ENCODE measurements at places on chromosomes 1 and 21.
A peak's percentile ranks its signal among the peaks of the same experiment; 100 is the strongest.

GRCh38 chr1:44536357-44537209 lies 131.5 kb downstream of the RNF220 start:
- no peak for DNase-seq

GRCh38 chr1:151988405-151988923 lies 5.2 kb downstream of the S100A10 start:
- no peak for DNase-seq

- DNase-seq, result no peak
Measured at GRCh38 chr1:220754212-220754917, 6.2 kb downstream of the MTARC2 start.

GRCh38 chr1:41357451-41358101 lies 3.7 kb upstream of the FOXO6 start:
- DNase-seq, result no peak

DNA sequence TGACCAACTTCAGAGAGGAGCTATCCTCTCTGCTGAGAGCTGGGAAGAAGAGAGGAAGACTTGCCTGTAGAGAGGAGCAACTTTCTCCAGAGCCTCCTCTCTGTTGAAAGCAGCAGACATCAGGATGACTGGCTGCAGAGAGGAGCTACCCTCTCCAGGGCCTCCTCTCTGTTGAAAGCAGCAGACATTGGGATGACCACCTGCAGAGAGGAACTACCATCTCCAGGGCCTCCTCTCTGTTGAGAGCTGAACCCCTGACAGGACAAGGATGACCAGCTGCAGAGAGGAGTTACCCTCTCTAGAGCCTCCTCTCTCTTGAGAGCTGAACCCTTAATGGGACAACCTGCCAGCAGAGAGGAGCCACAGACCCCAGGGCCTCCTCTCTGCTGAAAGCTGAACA lies 83.0 kb upstream of the GJB5 start:
- DNase-seq, result no peak

- no peak for DNase-seq
Measured at GRCh38 chr1:175360016-175360415, 167.4 kb upstream of the KIAA0040 start.

DNA sequence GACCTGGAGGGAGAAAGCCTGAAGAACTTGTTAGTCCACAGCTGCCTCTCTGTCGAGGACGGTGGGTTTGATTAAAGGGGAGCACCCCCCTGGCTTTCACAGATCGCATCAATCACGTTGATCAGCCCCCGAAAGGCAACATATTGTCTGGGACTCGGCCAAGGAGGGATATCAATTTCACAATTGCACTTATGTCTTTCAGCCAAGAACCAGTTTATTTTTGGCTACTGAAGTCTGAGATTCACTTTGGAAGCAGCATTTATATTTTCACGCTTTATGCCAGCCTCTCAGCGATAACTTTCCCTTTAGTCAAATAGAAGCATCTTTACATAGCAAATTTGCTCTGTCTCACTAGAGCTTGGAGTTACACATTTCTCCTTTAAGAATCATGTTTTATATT lies 253.2 kb upstream of the RRP15 start:
- DNase-seq, result no peak

DNA sequence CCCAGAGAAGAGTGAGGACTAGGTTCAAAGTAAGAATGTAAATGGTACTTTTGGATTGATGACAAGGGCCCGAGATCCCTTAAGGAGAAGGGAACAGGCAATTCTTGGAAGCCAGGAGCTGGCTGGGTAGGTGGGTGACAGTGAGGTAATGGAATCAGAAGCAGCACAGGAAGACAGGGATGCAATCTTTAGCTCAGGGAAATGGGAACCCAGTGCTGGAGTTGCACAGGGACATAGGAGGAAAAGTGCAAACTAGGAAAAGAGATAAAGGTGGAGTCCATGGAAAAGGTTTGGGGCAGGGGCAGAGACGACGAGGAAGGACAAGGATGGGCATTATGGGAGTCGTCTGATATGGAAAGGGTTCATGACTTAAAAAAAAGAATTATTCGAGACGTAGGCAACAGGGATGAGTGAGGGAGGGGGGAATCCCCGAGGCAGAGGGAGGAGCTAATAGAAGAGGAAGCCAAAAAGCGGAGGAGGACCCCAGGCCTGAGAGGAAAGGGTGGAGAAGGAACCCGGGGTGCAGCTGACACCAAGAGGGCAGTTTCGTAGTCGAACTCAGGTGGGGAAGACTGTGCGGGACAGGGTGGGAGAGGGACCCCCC lies 495 bp downstream of the PI4KB start:
- DNase-seq, result peak; percentile 42

- DNase-seq, result no peak
Measured at GRCh38 chr1:210250998-210251679, 18.5 kb downstream of the SERTAD4 start.

DNA sequence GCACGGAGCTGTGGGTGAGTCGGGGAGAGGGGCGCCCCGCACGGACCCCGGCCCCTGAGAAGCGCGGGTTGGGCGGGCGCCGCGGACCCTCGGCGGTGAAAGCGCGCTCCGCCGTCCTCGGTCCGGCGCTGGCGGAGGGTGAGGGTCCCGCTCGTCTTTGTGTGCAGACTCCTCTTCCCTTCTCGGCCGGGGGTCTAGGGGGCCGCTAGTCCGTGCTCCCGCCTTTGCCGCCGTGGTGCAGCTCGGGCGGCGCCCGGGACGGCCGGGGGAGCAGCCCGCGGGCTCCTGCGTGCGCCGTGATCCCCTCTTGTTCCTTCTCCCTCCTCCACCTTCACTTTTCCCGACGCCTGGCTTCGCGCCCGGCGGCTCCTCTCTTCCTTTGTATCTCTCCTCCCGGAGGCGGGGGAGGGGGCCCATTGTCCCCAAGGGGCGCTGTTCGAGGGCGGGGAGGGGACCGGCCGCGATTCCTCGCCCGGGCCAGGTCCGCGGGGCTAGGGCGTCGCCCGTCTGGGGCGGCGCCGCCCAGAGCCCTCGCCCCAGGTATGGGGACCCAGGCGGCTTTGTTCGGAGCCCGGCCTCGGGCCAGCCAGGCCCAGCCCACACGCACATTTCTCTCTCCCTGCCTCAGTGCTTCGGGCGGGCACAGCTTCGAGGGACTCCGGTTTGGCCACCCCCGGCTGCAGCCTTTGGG lies 519 bp downstream of the FNBP1L start:
- DNase-seq, result peak; percentile 12

- no peak for DNase-seq
Measured at GRCh38 chr21:43832158-43832550, 32.9 kb upstream of the AGPAT3 start.

- no peak for DNase-seq
Measured at GRCh38 chr1:176159993-176160392, 47.1 kb downstream of the COP1 start.

- DNase-seq, result no peak
Measured at GRCh38 chr1:191648939-191649338, 509.3 kb upstream of the RGS18 start.

DNA sequence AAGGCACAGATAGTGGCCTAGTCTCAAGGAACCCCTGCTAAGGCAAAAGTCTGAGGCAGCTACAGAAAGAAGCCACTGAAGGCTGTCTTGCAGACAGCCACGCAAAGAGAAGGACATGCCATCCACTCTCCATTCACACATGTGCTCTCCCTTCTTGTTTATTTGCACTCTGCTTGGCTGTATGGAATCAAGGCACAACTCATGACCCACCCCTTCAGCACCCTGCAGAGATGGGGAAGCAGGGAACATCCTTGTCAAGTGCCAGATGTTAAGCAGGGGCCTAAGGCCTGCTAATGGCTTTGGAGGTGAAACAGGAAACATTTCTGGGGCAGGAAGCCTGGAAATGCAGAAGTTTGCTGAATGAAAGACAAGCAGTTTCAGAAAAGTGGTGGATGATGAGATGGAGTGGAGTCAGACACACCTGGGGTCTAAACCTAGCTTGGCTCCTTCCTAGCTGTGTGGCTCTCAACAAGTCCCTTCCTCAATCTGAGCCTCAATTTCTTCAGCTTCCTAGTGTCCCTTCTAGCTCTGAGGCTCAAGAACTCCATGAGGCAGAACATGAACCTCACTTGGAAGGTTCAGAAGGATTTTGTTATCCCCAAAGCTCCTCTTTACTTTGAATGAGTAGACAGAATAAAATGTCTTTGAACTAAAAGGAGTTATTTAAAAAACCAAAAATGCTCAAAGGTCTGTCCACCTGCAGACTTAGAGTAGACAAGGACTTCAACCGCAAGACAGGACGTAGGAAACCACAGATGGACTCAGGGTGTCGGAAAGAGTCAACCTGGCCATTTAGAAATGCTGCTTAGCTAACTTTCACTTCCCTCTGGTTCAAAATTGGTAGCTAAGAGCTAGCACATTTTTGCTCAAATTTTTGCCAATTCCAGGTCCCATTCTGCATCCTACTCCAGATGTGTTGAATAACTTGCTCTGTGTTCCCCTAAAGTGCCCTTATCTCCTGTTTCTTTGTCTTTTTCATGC lies 283.1 kb downstream of the PLPP3 start:
- no peak for DNase-seq

- DNase-seq, result no peak
Measured at GRCh38 chr1:7478142-7478790, 292.8 kb upstream of the VAMP3 start.

DNA sequence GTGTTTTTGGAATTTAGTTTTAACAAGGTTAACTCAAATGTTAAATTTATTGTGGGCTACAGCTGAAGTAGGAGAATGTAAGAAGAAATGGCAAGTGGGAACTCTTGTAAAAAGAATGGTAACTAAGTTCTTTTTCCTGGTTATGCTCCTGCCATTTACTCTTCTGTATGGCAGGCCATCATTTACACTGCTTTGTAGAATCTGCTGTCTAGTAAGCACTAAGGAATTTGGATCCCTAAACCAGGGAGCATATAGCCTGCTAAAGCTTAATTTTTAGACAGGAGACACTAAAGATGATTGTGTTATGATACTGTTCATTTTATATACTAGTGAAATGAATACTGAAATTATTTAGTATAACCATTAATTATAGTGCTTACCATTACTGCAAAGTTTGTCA lies 85.3 kb downstream of the CAMTA1 start:
- DNase-seq, result no peak

- no peak for DNase-seq
Measured at GRCh38 chr1:117612517-117613248, 6.8 kb downstream of the TENT5C start.

DNA sequence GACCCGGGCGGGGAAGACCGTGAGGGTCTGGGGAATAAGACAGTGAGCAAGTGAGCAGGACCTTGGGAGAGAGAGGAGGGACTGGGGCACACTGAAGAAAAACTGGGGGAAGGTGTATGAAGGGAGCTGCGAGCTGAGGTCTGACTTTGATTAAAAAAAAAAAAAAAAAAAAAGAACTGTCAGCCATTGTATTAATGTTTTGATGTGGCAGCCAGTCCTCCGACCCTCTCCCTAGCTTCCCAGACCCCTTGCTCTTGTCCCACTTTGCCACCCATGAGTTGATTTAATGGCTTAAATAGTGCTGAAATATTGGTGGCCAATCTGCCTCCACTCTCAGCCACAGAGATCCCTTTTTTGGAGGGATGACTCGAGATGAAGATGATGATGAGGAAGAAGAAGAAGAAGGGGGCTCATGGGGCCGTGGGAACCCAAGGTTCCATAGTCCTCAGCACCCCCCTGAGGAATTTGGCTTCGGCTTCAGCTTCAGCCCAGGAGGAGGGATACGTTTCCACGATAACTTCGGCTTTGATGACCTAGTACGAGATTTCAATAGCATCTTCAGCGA lies 652 bp downstream of the HAX1 start:
- DNase-seq, result no peak

- DNase-seq, result no peak
Measured at GRCh38 chr1:30417701-30418046, 305.7 kb downstream of the MATN1 start.

DNA sequence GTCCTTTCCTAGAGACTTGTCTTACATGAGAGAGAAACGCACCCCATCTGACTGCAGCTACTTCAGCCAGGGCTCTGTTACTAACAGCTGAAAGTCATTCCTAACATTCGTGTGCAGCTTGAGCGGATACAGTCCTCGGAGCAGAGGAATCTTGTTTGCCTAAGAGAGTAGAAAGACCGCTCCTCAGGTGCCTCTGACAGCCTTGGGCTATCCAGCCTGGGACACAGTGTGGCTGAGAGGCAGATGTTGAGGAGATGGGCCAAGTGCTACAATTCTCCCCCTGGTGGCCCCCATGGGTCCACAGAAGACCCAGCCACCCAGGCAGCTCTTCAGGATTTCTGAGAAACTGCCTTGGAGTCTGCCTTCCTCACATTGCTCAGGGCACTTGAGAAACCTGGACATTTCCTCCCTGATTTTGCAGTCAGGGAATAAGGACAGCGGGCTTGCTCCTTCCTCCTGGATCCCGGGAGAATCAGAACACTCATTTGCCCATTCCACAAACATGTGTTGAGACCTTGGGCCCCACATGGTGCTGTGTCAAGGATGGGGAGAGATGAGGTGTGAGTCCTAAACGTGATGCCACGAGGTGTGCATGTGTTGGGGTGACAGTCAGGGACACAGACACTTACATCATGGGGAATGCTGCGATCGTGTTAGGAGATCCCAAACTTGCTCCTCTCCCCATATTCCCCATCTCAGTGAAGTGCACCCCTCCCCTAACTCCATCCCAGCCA lies 13.1 kb downstream of the TRIM62 start:
- no peak for DNase-seq

DNA sequence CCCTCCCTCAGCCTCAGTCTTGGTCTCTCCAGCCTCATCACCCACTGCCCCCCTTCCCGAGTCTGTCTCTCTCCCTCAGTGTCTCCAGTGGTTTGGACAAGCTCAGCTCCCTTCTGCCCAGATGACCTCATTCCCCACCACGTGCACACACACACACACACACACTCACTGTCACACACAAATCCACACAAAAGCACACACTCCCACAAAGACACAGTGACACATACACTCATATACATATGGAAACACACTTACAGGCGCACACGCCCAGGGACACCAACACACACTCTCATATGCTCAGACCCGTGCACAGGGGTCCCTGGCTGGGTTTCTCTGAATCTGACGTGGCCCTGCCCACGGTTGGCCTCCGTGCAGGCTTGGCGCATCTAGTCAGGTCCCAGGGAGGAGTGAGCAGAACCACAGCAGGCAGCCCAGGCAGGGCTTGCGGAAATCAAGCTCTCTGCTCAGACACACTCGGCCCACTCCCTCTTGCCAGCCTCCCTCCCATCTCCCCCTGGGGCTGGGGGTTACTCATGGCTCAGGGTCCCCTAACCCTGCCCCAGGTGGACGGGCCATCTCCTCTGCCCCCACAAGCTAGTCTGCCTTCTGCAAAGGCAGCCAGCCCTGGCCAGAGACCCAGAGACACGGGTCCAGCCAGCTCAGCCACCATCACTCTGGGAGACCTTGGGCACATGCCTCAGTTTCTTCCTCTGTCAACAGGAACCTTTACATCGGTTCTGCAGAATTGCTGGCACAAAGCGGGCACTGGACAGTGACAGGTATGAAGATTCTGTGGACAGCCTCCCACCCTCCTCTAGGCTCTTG lies 38.5 kb upstream of the FAM131C start:
- no peak for DNase-seq

- DNase-seq, result no peak
Measured at GRCh38 chr1:62111084-62111483, 83.6 kb upstream of the L1TD1 start.

Measured in stimulated activated CD4-positive, alpha-beta T cell treated with anti-CD3 and anti-CD28 coated beads, Interleukin-1b, Interleukin-23, amount 100 ng/mL, for 4 hours (primary cell).